ENCODE measurements at places on chromosomes 6 and 20.

GRCh38 chr20:47235853-47236638, 120.5 kb downstream of the ZMYND8 start:
- no peak for DNase-seq

DNA sequence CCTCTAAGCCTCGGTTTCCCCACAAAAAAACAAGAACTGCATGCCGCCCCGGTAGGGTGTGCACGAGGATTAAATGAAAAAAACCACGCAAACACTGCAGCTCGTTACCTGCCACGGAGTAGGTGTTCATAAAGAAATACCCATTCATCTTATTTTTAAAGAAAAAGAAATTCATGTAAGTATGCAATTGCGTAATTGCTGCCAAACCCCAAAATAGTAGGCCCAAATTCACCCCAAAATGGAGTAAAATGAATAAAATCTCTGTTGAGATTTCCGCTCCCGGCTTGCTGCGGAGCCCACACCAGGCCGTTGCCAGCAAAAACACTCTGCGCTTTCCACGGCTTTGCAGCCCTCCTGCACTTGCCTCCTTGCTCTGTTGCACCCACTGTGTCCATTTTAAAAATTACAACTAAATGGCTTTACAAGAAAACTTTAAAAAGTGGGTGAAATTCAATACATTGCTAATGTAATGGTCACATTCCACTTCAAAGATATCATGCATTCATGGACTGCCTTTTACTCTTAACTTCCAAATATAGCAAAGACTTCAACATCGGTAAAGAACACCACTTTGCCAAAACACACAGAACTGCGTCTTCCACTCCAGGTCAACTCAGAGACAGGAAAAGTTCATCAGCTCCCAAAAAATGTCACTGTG, 125.0 kb downstream of the ZMYND8 start:
- no peak for DNase-seq

- DNase-seq: no peak
Measured at GRCh38 chr6:12679341-12679740, 37.2 kb upstream of the PHACTR1 start.

GRCh38 chr6:27591699-27592480, 119.0 kb upstream of the ZNF184 start:
- no peak for DNase-seq

- DNase-seq: no peak
Measured at GRCh38 chr6:38305995-38306681, 333.6 kb downstream of the BTBD9 start.

DNA sequence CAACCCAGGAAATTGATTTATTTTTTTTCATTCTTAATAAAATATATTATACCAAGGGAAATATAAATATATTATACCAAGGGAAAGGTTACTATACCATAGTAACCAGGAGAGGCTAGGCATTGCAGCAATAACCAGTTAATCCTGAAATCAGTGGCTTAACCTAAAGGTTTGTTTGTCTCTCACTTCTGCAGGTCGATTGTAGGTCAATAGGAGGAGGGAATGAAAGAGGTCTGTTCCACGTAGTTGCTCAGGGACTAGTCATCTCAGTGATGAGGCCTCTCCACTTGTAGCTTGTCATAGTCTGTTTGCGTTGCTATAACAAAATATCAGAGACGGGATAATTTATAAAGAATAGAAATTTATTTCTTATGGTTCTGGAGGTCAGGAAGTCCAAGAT, 168.0 kb downstream of the GJA1 start:
- DNase-seq: no peak

DNA sequence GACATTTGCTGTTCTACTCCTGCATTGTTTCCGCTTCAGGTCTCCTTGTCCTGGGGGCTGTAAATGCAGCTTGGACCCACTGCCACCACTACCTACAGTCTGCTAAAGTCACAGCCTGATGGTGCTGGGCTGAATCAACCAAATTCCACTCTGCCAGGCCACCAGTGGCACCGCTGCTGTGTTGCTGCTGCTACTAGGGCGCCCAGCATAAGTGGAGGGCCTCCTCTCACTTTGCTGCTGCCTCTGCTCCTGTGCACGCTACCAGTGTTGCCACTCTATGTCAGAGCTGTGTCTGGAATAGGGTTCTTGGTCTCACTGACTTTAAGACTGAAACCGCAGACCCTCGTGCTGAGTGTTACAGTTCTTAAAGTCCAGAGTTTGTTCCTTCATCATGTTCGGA, 1.4 kb upstream of the SSR1 start:
- no peak for DNase-seq

- DNase-seq: no peak
Measured at GRCh38 chr20:47456952-47457724, 44.5 kb upstream of the NCOA3 start.

DNA sequence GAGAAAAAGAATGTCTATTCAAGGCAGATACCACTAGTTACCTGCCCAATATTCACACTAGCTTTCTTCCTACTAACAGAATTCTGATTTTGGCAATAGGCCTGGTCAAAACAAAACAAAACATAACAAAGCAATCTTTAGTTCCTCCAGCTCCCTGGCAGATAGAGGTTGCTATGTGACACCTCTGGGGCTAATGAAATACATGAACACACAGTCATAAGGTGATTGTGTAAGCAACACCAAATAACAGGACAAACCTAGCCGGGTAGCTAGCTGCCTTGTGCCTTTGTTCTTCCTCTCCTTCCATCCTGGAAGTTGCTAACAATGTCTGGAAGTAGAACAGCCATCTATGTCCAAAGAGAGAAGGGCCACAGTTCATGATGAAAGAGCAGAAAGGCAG, 6.0 kb upstream of the HMGN3 start:
- DNase-seq: no peak

DNA sequence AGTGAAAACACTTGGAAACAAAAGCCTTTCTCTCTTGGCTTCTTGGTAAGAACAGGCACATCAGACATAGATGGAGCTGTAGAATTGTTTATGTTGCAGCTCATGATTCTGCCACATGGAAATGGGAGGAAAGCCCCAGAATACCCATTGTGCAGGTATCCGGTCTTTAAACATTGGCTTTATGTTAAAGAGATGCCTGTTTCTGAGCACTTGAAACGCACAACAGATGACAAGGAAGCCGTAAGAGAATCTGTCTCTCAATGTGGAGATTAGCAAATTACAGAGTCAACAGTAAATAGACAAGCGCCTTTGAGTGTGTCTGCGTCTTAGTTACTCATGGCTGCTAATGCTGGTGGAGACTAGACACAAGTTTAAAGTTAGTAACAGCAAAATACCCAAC, 10.5 kb downstream of the TNFAIP3 start:
- DNase-seq: no peak

- DNase-seq: no peak
Measured at GRCh38 chr20:1945134-1945618, 48.7 kb downstream of the PDYN start.
